ENCODE measurements at places on chromosomes 7 and 10.

GRCh38 chr10:122249991-122250750, 20.9 kb upstream of the BTBD16 start:
- no peak for DNase-seq

GRCh38 chr10:74816824-74817498, 9.4 kb upstream of the KAT6B start:
- no peak for DNase-seq

DNA sequence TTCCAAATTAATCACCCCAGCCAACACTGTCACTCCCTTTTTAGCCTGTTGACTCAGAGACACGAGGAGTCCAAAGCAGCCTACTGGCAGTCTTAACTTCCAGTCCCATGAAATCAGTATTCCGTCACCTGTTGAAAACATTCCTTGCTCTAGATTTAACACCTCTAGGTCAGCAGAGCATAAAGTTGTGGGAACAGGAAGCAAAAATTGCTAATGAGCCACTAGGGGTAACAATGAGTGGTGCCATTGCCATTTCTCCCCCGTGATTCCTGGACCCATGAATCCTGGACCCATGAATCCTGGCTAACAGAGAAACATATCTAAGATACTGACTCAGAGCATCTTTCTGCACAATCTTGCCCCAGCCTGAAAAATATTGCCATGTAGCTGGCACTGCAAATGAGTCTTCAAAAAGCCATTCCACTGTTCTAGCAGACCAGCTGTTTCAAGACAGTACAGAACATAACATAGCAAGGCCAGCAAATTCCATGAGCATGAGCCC, 252.7 kb upstream of the PTER start:
- DNase-seq = no peak

GRCh38 chr10:105605918-105606317, 964.8 kb downstream of the SORCS3 start:
- DNase-seq = no peak

Data from common myeloid progenitor, CD34-positive (primary cell).